ENCODE measurements at places on chromosomes 7 and 10. TPM values are rescaled to one million over a fixed set of nuclear protein-coding genes. Genes with fewer than 3 reads are reported as not detected.
A peak's percentile ranks its signal among the peaks of the same experiment; 100 is the strongest.

Gene TRIP6
- 16.1 TPM for total RNA-seq

Gene MMRN2
- total RNA-seq, result 16.5 TPM

Gene VSTM4
- 1.7 TPM for total RNA-seq

Gene CCDC172
- total RNA-seq, result not detected

Gene UBE2H
- total RNA-seq, result 59.4 TPM

Gene CALML3
- total RNA-seq, result not detected

Gene GPC2
- 6.7 TPM for total RNA-seq

Gene SRRM3
- not detected for total RNA-seq

Gene ACSM6
- total RNA-seq, result not detected

Gene ZNRF2
- 43.6 TPM for total RNA-seq

Gene PCLO
- total RNA-seq, result 23.1 TPM

Gene ZMIZ2
- total RNA-seq, result 150 TPM

Gene GHRHR
- total RNA-seq, result not detected

Gene HOGA1
- not detected for total RNA-seq

Gene HTR5A
- total RNA-seq, result not detected

Gene GPR22
- total RNA-seq, result not detected

GRCh38 chr7:67566101-67566500 is 569.5 kb downstream of the TYW1 start:
- DNase-seq, result no peak
- no peaks in the 10 kb centered on the region for H3K36me3 ChIP-seq
- no peaks in the 10 kb centered on the region for H3K27me3 ChIP-seq
- no peak overlapping the region for H3K4me3 ChIP-seq
- H3K4me1 ChIP-seq, result no peaks in the 10 kb centered on the region

DNA sequence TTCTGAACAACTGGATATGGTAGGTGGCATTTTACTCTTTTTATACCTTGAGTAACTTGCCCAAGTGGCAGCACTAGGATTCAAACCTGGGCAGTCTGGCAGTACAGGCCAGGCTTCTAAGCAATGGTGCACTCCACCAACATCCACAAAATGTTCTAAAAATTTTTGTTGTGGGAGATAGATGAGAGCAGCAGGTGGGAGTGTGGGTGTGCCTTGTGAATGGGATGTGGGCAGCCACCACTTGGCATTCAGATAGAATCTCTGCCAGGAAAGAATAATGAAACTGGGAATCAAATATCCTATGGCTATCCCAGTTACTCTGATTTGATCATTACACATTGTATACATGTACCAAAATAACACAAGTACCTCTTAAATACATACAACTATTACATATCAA is 810.7 kb downstream of the MAGI2 start:
- H3K27ac ChIP-seq, result no peak overlapping the region
- no peak overlapping the region for H3K4me3 ChIP-seq
- H3K4me1 ChIP-seq, result no peaks in the 10 kb centered on the region
- H3K27me3 ChIP-seq, result no peaks in the 10 kb centered on the region
- no peaks in the 10 kb centered on the region for H3K36me3 ChIP-seq

GRCh38 chr10:35498693-35499092 is 106.4 kb upstream of the GJD4 start:
- no peaks in the 10 kb centered on the region for H3K36me3 ChIP-seq
- H3K4me1 ChIP-seq, result peaks cover 4% of the 10 kb centered on the region

- H3K4me1 ChIP-seq, result no peaks in the 10 kb centered on the region
- no peaks in the 10 kb centered on the region for H3K36me3 ChIP-seq
- H3K4me3 ChIP-seq, result no peak overlapping the region
- no peak overlapping the region for H3K27ac ChIP-seq
These were observed 247.3 kb upstream of the PTN start for GRCh38 chr7:137590756-137591305.

DNA sequence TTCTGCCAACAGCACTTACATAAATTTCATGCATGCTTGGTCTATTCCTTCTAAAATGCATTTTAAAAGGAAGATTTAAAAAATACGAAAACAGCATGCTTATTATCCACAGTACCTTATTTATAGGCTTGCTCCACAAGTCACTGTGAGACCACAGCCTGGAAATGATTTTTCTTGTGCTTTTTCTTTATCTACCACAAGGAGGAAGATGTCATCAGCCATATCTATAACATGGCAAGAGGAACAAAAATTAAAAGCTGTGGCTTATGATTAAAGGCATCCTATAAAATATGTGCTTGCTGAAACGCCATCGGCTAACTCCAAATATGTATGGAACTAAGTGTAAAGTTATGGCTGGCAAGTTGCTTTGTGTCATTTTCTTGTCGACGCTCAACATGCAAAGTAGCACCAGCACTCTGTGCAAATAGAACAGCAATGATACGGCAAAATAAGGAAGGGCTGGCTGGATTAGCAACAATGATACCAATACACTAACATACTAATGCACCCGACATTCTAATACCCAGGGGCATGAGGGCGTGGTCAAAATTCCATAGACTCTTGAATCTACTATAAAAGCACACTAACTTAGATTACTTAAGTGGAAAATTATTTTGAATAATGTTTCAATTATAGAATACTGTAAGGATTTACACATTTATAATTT is 41.2 kb upstream of the AKR1E2 start:
- no peaks in the 10 kb centered on the region for H3K4me1 ChIP-seq
- no peaks in the 10 kb centered on the region for H3K36me3 ChIP-seq
- no peak overlapping the region for H3K27ac ChIP-seq
- no peaks in the 10 kb centered on the region for H3K27me3 ChIP-seq
- H3K4me3 ChIP-seq, result no peak overlapping the region
- DNase-seq, result no peak

DNA sequence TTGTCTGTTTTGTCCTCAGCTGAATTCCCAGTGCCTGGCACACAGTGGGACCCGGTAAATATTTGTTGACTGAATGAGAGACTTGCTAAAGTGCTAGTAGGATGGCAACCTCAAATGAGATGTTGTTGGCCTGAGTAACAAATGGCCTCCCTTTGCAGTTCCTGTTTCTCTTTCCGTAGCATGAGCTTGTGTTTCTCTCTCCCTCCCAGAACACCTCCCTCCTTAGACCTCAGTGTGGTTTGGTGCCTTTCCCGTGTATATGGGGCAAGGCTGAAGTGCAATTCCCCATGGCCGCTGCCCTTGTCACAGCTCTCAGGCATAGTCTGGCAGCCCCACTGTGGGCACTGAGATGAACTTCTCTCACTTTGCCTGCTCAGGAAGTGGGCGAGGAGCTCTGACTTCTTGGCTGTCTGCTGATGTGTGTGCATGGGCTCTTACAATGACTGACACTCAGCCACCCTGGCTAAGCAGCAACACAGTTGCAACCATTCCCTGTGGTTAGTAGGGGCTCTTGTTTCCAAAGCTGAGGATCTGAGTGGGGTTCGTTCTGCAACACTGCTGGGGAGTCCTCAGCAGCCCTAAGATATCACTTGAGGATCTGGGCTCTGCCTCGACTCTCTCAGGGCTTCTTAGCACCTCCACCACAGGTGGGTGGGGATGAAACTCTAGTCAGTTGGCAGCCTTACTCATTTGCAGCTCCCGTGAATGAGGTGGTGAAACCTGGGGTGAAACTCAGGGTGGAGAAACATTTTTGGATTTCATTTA is 136.1 kb downstream of the ICA1 start:
- no peaks in the 10 kb centered on the region for H3K27me3 ChIP-seq
- no peak overlapping the region for H3K4me3 ChIP-seq
- H3K27ac ChIP-seq, result peak overlapping the region; percentile 63
- H3K4me1 ChIP-seq, result no peaks in the 10 kb centered on the region
- peak; percentile 76 for DNase-seq

DNA sequence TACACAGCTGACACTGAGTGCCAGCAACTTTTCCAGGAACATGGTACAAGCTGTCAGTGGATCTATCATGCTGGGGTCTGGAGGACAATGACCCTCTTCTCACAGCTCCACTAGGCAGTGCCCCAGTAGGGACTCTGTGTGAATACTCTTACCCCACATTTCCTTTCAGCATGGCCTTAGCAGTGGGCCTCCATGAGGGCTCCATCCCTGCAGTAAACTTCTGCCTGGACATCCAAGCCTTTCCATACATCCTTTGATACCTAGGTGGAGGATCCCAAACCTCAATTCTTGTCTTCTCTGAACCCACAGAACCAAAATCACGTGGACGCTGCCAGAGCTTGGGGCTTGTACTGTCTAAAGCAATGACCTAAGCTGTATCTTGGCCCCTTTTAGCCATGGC is 116.8 kb downstream of the IQUB start:
- no peaks in the 10 kb centered on the region for H3K36me3 ChIP-seq
- no peaks in the 10 kb centered on the region for H3K4me1 ChIP-seq
- H3K27me3 ChIP-seq, result no peaks in the 10 kb centered on the region
- H3K4me3 ChIP-seq, result no peak overlapping the region
- H3K27ac ChIP-seq, result no peak overlapping the region
- no peak for DNase-seq

DNA sequence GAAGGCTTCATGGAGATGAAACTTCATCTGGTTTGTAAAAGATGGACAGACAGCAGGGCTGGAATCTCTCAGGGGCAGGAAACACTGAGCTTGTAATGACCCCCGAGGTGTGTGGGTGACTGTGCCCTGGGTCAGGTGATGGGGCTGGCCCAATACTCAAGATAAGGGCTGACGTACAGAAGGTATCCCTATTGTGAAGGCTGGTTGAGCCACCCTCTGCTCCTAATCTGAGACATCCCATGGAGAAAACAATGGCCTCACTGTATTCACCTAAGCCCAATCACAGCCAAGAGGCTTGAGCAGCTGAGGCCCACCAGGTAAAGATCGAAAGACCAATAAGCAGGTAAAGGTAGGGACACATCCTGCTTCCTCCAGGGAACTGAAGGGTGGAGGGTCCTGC is 34.8 kb upstream of the NUB1 start:
- no peak for DNase-seq
- H3K4me3 ChIP-seq, result no peak overlapping the region
- H3K4me1 ChIP-seq, result peaks cover 7% of the 10 kb centered on the region
- H3K27ac ChIP-seq, result no peak overlapping the region

- DNase-seq, result peak; percentile 61
- H3K4me3 ChIP-seq, result peak overlapping the region; percentile 82
- H3K36me3 ChIP-seq, result peaks cover 8% of the 10 kb centered on the region
- peak overlapping the region; percentile 48 for H3K27ac ChIP-seq
- no peaks in the 10 kb centered on the region for H3K27me3 ChIP-seq
These were observed 452 bp upstream of the RPP30 start for GRCh38 chr10:90871279-90871765.

DNA sequence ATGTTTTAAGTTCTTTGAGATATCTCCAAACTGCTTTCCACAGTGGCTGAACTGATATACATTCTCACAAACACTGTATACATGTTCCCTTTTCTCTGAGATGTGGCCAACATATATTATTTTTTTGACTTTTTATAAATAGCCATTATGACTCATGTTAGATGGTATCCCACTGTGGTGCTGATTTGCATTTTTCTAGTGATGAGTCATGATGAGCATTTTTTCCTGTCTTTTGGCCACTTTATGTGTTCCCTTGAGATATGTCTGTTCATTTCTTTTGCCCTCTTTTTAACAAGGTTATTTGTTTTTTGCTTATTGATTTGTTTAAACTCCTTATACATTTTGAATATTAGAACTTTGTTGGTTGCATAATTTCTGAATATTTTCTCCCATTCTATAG is 1055.1 kb downstream of the NXPH1 start:
- no peaks in the 10 kb centered on the region for H3K4me1 ChIP-seq
- DNase-seq, result no peak
- H3K4me3 ChIP-seq, result no peak overlapping the region
- H3K27ac ChIP-seq, result no peak overlapping the region
- no peaks in the 10 kb centered on the region for H3K36me3 ChIP-seq

GRCh38 chr7:40784176-40784575 is 649.4 kb downstream of the SUGCT start:
- H3K27ac ChIP-seq, result no peak overlapping the region
- no peaks in the 10 kb centered on the region for H3K27me3 ChIP-seq
- no peaks in the 10 kb centered on the region for H3K36me3 ChIP-seq
- no peaks in the 10 kb centered on the region for H3K4me1 ChIP-seq
- no peak for DNase-seq

DNA sequence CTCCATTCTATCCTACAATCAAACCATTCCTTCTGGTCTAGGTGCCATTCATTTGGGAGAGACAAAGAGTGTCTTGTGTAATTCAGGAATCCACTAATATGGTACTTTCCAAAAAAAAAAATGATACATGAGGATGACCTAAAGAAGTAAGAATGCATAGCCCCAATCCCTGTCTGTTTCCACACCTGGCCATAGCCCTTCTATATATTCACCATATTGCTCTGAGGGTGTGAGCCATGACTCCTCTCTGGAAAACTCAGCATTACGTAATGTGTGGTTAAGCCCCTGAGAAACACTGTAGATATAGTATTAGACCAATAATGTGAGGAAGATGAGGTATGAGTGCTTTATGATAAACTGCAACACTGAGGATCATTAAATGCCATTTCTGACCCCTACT is 592.7 kb downstream of the INHBA start:
- H3K27ac ChIP-seq, result no peak overlapping the region
- DNase-seq, result no peak
- no peaks in the 10 kb centered on the region for H3K4me1 ChIP-seq
- no peaks in the 10 kb centered on the region for H3K36me3 ChIP-seq
- no peak overlapping the region for H3K4me3 ChIP-seq
- no peaks in the 10 kb centered on the region for H3K27me3 ChIP-seq

DNA sequence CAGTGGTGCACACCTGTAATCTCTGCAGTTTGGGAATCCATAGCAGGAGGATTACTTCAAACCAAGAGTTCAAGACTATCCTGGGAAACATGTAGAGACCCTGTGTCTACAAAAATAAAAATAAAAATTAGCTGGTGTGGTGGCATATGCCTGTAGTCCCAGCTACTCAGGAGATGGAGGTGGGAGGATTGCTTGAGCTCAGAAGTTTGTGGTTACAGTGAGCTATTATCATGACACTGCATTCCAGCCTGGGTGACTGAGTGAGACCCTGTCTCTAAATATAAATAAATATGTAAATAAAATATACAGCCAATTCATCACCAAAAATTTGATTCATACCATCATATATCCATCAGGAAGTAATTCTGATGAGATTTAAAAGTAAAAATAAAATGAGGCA is 60.9 kb downstream of the ANKRD7 start:
- H3K4me1 ChIP-seq, result no peaks in the 10 kb centered on the region
- no peaks in the 10 kb centered on the region for H3K27me3 ChIP-seq
- no peak for DNase-seq
- no peak overlapping the region for H3K4me3 ChIP-seq
- no peak overlapping the region for H3K27ac ChIP-seq
- H3K36me3 ChIP-seq, result no peaks in the 10 kb centered on the region

GRCh38 chr10:50853557-50853956 is 31.9 kb downstream of the A1CF start:
- H3K4me1 ChIP-seq, result no peaks in the 10 kb centered on the region
- no peaks in the 10 kb centered on the region for H3K36me3 ChIP-seq
- H3K27me3 ChIP-seq, result no peaks in the 10 kb centered on the region
- DNase-seq, result no peak
- no peak overlapping the region for H3K27ac ChIP-seq

GRCh38 chr10:102678842-102679289 is 34.6 kb downstream of the TRIM8 start:
- H3K27ac ChIP-seq, result peak overlapping the region; percentile 29
- DNase-seq, result peak; percentile 85
- H3K36me3 ChIP-seq, result no peaks in the 10 kb centered on the region
- H3K4me3 ChIP-seq, result no peak overlapping the region
- H3K4me1 ChIP-seq, result peaks cover 22% of the 10 kb centered on the region
- H3K27me3 ChIP-seq, result no peaks in the 10 kb centered on the region

- H3K27me3 ChIP-seq, result no peaks in the 10 kb centered on the region
- no peaks in the 10 kb centered on the region for H3K4me1 ChIP-seq
- H3K27ac ChIP-seq, result no peak overlapping the region
- no peak overlapping the region for H3K4me3 ChIP-seq
- DNase-seq, result no peak
- H3K36me3 ChIP-seq, result no peaks in the 10 kb centered on the region
These were observed 439 bp downstream of the RBP4 start for GRCh38 chr10:93600446-93601145.

All from Peyer's patch (tissue), 4 donors.